NCI-H1930 (cell line): ENCODE measurements at places on chromosomes 6 and 20.

GRCh38 chr6:37021356-37022129 lies 16.1 kb downstream of the FGD2 start:
- DNase-seq, result no peak

DNA sequence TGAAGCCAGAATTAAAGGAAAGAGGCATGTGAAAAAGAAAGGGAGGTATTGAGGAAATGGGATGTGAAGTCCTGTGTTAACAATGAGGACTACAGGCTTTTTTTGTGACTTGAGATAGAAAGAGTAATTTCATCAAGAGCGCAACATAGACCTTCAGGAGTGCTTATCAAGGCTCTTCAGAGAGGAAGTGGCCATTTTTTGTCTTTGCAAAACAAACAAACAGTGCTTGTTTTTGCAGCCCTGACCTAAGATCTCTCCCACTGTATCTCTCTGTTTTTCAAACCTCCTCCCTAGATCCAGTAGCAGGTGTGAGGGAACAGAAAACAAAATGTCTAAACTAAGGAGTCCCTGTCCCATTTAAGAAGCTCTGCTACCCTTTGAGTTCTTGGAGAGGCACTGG lies 710.3 kb upstream of the MARCKS start:
- DNase-seq, result no peak

- no peak for DNase-seq
These were observed 67.3 kb downstream of the ATP9A start for GRCh38 chr20:51700809-51701285.

DNA sequence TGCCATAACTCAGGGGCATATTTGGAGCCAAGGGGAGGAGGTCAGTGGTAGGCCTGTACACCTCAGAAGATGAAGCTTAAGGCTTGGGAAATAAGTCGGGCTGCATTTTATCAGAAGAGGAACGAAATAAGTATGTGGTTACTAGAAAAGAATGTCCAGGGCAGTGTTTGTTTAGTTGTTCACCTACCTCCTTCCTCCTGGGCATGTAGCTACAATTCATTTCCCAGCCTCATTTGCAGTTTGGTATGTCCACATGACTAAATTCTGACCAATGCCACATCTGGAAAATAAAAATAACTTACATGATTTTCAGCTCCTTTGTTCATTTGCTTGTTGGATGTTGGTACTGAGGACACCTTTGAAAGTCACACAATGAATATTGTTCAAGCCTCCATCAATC lies 294.5 kb upstream of the RGS17 start:
- DNase-seq, result no peak

GRCh38 chr6:163952005-163952404 lies 537.5 kb downstream of the QKI start:
- DNase-seq, result no peak

DNA sequence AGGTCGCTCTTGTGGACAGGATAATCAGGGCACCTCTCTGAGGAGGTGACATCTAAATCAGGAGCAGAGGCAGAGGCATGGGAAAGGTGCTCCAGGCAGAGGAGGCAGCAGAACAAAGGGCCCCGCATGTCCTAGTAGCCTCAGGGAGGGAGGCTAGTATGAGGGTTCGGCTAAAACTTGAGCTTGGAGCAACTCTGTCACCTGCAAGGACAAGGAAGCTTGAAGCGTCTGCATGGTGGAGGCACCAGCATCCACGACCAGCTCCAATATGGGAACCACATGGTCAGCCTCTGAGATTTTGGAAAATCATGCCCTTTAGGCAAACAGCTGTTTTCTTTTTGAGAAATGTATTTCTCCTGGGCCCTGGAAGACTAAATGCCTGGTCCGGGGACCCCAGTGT lies 13.0 kb upstream of the MPC1 start:
- no peak for DNase-seq

GRCh38 chr20:62898970-62899632 lies 27.2 kb downstream of the DIDO1 start:
- DNase-seq, result no peak

DNA sequence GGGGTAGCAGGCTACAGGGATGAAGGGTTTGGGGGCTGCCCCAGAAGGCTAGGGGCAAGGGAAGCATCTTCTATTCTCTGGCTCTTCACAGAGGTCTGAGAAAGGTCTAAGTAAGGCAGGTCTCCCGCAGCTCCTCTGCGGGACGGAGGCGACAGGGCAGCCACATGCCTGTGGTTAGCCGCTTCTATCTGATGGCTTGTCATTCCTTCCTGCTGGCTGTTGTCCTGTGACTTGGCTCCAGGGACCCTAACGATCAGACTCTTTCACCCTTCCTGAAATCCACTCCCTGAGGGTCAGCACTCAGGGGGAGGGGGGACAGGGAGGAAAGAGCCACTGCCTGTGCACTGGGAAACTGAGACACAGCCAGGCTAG lies 673 bp downstream of the CST7 start:
- no peak for DNase-seq

GRCh38 chr20:10639737-10640556 lies 33.9 kb downstream of the JAG1 start:
- no peak for DNase-seq

DNA sequence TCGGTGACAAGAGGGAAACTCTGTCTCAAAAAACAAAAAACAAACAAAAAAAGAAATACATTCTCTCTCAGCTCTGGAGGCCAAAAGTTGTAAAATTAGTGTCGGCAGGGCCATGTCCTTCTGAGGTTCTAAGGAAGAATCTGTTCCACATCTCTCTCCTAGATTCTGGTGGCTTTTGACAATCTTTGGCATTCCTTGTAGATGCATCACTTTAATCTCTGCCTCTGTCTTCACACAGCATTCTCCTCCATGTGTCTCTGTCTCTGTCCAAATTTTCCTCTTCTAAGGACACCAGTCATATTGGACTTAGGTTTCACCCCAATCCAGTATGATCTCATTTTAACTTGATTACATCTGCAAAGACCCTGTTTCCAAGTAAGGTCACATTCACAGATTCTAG lies 9.1 kb downstream of the PPP2R5D start:
- DNase-seq, result no peak

- DNase-seq, result no peak
These were observed 11.3 kb downstream of the TFAP2A start for GRCh38 chr6:10403385-10404106.

DNA sequence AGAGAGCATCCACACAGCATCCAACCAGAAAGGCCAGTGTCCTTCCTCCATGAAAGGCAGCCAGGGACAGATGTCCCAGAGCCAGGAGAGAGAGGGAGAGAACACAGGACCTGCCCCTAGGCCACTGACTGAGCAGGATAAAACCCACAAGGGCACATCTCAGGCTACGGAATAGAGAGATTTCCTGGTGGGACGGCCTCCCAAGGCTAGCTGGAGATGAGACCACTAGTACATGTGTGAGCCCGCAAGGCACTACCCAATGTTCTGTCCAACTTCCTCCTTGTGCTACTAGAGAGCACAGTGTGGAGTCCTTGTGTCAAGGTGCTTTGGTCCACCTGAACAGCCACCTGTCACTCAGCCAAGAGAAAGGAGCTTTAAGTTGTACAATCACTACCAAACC lies 44.2 kb downstream of the PLCG1 start:
- DNase-seq, result no peak

DNA sequence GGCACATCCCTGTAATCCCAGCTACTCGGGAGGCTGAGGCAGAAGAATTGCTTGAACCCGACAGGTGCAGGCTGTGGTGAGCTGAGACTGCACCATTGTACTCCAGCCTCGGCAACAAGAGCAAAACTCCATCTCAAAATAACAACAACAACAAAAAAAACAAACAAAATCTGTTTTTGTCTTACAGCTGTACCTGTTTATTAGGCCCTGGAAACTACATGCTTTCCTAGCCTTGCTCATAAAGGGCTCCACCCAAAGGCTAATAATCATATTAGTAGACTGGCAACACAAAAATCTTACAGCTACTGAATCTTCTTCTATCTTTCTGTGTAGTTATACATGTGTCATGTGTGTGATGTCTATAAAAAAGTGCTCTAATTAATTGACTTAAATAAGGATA lies 503.9 kb upstream of the EYS start:
- no peak for DNase-seq

DNA sequence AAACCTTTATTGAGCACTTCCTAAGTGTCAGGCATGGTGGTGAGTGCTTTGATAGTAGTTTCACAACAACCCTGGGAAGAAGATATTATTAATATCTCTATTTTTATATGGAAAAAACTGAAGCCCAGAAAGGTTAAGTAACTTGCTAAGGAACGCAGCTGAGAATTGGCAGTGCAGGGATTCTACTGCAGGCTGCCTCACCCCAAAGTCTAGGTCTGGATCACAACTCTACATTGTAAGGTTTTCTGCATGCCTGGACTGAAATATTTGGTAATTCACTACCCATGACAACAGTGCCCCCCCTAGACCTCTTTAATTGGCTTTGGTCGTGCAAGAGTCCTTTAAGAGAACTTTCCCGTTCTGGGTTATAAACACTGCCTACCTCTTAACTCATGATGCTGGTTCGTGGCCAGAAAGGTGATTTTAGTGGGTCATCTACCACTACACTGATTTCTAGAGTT lies 67.1 kb upstream of the KCNQ5 start:
- DNase-seq, result no peak

GRCh38 chr20:36793294-36794115 lies 19.9 kb upstream of the DSN1 start:
- DNase-seq, result no peak

DNA sequence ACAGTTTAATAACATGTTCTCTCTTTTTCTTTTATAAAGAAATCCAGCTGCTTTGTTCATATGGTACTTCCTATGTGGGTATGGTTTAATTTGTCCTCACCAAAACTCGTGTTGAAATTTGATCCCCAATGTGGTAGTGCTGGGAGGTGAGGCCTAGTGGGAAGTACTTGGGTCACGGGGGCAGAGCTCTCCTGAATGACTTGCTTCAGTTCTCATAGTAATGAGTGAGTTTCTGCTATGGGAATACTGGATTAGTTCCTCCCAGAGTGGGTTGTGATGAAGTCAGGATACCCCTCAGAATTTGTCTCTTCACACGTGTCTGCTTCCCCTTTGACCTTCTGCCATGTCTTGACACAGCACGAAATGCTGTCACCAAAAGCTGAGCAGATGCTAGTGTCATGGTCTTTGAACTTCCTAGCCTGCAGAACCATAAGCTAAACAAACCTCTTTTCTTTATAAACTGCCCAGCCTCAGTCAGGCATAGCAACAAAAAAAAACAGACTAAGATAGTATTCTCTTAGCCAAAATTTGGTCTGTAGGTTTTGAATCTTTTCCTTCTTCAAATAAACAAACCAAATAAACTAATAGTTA lies 87.8 kb upstream of the HS3ST5 start:
- no peak for DNase-seq

GRCh38 chr6:7812623-7813022 lies 86.7 kb downstream of the BMP6 start:
- no peak for DNase-seq

DNA sequence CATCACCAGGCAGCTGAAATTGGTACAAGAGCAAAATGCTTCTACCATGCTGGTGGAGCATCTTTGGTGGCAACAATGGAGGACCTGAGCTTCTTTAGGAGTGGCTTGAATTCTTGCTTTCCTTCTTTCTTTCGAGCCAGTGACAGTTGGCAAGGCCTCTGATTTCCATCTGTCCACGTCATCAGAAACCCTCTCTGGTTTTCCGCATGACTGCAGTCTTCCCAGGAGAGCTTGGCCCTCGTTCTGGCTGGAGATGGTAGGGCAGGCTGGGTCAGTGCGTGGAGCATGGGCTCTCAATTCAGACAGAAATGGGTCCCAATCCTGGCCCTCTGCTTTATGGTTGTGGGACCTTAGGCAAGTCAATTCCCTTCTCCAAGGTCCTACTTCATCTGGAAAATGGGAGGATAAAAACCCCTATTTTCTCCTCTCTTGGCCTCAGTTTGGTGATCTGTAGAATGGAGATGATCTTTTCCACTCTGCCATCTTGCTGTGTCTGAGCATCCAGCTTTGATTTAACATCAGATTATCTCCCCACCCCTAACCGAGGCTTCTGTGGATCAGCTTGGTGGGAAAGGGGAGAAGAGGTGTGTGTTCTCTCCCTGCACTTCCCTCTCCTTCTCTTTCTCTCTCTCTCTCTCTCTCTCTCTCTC lies 3.6 kb upstream of the BPIFB1 start:
- DNase-seq, result no peak

DNA sequence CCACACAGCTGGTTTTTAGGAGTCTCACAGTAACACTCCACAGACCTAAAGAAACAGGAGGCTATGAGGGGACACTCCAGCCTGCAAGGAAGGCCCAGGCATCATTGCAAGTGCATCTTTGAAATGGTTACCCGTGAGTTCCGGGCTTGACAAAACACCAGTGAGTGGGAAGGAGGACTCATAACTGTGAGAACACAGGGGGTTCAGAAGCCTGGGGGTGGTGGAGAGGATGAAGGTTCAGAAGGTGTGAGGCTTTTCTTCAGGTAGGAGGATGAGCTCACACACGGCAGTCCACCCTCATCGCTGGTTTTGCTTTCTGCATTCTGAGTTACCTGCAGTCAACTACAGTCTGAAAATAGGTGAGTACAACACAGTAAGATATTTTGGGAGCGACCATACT lies 39.9 kb downstream of the MAP7 start:
- no peak for DNase-seq

DNA sequence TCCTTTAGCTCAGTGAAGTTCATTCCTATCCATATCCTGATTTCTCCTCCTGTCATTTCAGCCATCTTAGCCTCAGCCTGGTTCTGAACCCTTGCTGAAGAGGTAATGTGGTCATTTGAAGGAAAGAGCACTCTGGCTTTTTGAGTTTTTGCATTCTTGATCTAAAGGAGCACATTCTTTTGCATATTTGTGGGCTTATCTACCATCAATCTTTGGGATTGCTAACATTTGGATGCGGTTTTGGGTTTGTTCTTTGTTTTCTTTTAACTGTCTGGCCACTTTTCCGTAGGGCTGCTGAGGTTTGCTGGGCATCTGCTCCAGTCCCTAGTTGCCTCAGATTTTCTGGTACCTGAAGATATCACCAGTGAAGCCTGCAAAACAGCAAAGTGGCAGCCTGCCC lies 238.3 kb downstream of the EPM2A start:
- no peak for DNase-seq

- DNase-seq, result no peak
These were observed 54.2 kb downstream of the ARMC2 start for GRCh38 chr6:108902382-108902792.

GRCh38 chr6:17277256-17277655 lies 3.9 kb upstream of the RBM24 start:
- no peak for DNase-seq

DNA sequence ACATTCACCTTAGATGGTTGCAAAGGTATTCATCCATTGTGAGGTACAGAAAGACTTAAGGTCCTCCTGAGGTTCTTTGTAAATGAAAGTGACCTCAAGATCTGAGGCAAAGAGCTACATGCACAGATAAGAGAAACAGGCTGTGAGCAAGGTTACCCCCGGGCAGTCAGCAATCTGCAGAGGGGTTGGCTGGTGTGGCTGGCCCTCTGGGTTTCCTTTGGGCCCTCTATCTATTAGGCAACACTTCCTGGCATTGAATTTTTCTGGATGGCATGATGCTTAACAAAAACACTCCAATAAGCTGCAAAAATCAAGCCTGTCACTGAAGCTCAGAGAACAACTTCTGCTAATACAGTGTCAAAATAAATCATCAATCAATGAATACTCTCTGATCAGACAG lies 48.9 kb upstream of the RALGAPA2 start:
- DNase-seq, result no peak

GRCh38 chr20:57053793-57054552 lies 212.5 kb downstream of the BMP7 start:
- no peak for DNase-seq
